ENCODE measurements at places on chromosomes 2 and 18.

GRCh38 chr2:186690786-186691185, 3.1 kb upstream of the FAM171B start:
- DNase-seq = no peak

GRCh38 chr2:64640153-64641044, 13.3 kb downstream of the SERTAD2 start:
- DNase-seq = no peak

GRCh38 chr2:112093216-112093615, 38.1 kb downstream of the TMEM87B start:
- DNase-seq = no peak

GRCh38 chr2:45257820-45258219, 248.6 kb upstream of the SIX2 start:
- no peak for DNase-seq

DNA sequence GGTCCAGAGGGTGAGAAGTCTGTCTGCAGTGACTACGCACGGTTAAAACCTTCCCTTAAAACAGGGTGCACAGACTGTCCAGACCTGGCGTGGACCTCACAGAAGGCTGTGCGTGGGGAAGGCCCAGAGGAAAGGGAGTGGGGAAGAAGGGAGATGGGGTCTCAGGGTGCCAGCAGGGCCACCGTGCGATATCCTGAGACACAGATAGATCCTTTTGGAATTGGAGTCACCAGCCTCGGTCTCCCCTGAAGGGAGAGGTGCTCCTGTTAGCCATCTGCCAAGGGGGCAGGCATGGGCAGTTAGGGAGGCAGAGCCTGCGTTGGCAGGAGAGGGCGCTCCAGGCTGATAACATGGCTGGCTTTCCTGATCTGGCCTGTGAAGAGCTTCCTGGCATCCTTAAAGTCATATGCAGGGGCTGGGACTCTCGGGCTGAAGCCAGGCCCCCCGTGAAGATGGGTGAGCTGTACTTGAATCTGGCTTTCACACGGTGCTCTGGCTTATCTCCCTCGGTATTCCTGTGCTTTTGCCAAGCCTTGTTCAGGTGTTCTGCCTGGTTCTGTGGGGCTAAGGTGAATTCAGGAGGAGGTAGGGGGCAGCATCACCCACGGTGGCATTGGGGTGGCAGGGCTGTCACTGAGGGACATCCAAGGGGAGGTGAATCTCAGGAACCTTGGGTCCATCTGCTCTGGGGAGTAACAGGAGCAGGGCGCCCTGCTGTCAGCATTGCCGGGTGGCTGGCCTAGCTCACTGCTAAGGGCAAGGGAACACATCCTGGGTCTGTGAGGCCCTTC, 107.2 kb upstream of the SMAD2 start:
- no peak for DNase-seq

DNA sequence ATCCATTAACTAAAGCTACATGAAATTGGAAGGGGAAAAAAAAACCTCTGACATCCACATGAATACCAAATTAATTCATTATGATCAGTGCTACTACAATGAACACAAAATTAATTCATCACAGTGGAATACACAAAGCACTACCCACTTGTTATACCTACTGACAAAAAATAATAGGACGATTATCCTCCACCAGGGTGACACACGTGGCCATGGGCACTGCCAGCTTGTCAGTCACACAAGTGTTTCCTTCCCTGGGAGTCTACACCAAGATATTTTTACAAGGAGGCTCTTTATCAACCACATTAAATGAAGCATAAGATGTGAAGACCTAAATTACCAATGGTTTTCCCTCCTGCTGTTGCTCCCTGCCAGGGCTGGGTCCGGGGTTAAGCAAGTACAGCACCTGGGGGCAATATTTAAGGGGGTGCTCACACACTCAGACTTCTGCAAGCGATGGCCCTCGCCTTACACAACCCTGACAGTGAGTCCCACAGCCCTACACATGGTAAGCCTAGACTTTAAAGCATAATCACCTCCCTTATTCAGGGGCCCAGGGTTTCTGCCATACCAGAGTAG, 90.1 kb downstream of the TCF4 start:
- no peak for DNase-seq
